ENCODE measurements at places on chromosomes 1 and 21. TPM values are rescaled to one million over a fixed set of nuclear protein-coding genes. Genes with fewer than 3 reads are reported as not detected.

GRCh38 chr1:227654858-227655752, 80.0 kb downstream of the JMJD4 start:
- DNase-seq = no peak

GRCh38 chr1:36911561-36912364, 122.6 kb downstream of the GRIK3 start:
- DNase-seq = no peak

DNA sequence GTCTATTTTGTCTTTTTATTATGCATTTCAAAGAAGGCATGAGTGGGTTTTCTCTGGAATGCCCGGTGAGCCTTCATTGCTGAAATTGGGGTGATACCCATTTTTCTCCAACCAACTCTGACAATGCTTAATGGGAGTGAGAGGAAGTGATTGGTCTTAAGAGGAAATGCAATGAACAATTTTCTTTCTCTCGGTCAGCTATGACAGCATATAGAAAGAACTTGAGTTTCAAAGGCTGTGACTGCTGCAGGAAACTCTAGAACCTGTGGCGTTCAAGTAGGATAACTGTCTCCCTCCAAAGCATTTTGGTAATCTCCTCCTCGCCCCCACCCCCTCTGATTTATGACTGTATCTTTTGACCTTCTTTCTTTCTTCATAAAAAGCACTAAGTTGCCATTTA, 155.9 kb downstream of the LYPLAL1 start:
- no peak for DNase-seq

- peak; percentile 44 for DNase-seq
Observed at GRCh38 chr1:119286587-119287181, 81.9 kb upstream of the HAO2 start.

- no peak for DNase-seq
Observed at GRCh38 chr1:102098081-102098480, 101.4 kb upstream of the OLFM3 start.

DNA sequence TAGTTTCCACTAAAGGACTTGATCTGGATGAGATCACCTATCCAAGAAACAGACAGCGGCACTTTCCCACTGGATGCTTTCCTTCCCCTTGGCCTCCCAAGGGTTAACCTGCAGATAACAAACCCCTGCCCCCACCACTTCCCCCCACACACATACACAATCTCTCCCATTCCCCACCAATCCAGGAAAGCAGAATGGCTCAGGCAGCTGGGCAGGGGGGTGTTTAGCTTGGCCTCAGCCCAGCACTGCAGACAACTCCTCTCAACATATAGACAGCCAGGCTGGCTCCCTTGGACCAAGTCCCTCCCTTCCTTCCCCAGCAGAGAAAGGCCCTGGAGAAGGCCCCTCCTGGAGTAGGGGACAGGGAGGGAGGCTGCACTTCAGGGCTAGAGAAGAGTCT, 24.6 kb downstream of the PLEKHA6 start:
- DNase-seq = no peak

GRCh38 chr1:34452451-34452850, 275.7 kb downstream of the C1orf94 start:
- DNase-seq = no peak

- no peak for DNase-seq
Observed at GRCh38 chr1:112701227-112702066, 5.5 kb downstream of the RHOC start.

Gene AADACL4
- not detected for polyA plus RNA-seq

Gene MRPS21
- 95.8 TPM for polyA plus RNA-seq

Gene B3GALT2
- 2.3 TPM for polyA plus RNA-seq

Gene CRP
- polyA plus RNA-seq = not detected
